Activated CD4-positive, alpha-beta T cell treated with anti-CD3 and anti-CD28 coated beads, Interleukin-2, amount 10 ng/mL, durations not matched to agents 7 days and 5 days (primary cell): ENCODE measurements at places on chromosomes 4 and X.

GRCh38 chr4:132530861-132531260, 618.2 kb upstream of the PCDH10 start:
- H3K4me1 ChIP-seq, result no peaks in the 10 kb centered on the region
- H3K4me3 ChIP-seq, result no peak overlapping the region
- DNase-seq, result no peak
- no peaks in the 10 kb centered on the region for H3K27me3 ChIP-seq

- no peaks in the 10 kb centered on the region for H3K36me3 ChIP-seq
- peaks cover 2% of the 10 kb centered on the region for H3K27me3 ChIP-seq
- DNase-seq, result no peak
- H3K27ac ChIP-seq, result no peak overlapping the region
- H3K4me1 ChIP-seq, result no peaks in the 10 kb centered on the region
- H3K4me3 ChIP-seq, result no peak overlapping the region
Observed at GRCh38 chr4:120155287-120155686, 88.6 kb upstream of the MAD2L1 start.

DNA sequence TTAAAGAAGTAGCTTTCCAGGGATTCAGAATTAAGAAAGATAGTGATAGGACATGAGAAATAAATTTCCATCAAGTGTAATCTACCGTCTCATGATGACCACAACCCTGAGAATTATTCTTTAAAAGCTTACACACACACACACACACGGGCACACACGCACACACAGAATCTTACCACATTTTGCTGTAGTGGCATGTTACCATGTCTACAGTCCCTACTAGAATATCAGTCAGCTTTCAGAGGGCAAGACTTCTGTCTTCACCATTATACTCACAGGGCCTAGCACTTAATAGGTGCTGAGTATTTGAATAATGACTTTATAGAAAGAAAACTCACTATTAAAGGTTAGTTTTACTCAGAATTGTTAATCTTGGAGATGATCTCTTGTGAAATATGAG, 15.4 kb downstream of the CMC4 start:
- no peak overlapping the region for H3K27ac ChIP-seq
- no peak overlapping the region for H3K4me3 ChIP-seq

GRCh38 chrX:133444196-133444595, 28.9 kb upstream of the GPC4 start:
- H3K4me1 ChIP-seq, result no peaks in the 10 kb centered on the region
- H3K27ac ChIP-seq, result no peak overlapping the region
- H3K4me3 ChIP-seq, result no peak overlapping the region
- no peaks in the 10 kb centered on the region for H3K36me3 ChIP-seq
- no peak for DNase-seq
- peaks cover 7% of the 10 kb centered on the region for H3K27me3 ChIP-seq
